SK-N-SH (cell line): ENCODE measurements at places on chromosomes 7 and 10. TPM values are rescaled to one million over a fixed set of nuclear protein-coding genes. Genes with fewer than 3 reads are reported as not detected.

STYXL1 gene
- 86.6 and 89.4 TPM in 2 replicates for polyA plus RNA-seq

LLCFC1 gene
- not detected in 2 replicates for polyA plus RNA-seq

VWA2 gene
- not detected in 2 replicates for polyA plus RNA-seq

CFAP69 gene
- 2.3 and 2.8 TPM in 2 replicates for polyA plus RNA-seq

ACTR1A gene
- polyA plus RNA-seq, result 106 and 117 TPM in 2 replicates

FEZF1 gene
- polyA plus RNA-seq, result not detected in 2 replicates

PKD2L1 gene
- not detected in 2 replicates for polyA plus RNA-seq

MTPN gene
- 135 and 155 TPM in 2 replicates for polyA plus RNA-seq
